ENCODE measurements at places on chromosomes 12 and 14.

- DNase-seq = no peak
Measured at GRCh38 chr12:1937481-1938224, 19.2 kb upstream of the CACNA2D4 start.

- peak; percentile 35 for DNase-seq
Measured at GRCh38 chr14:72740504-72740961, 153.4 kb downstream of the DPF3 start.

DNA sequence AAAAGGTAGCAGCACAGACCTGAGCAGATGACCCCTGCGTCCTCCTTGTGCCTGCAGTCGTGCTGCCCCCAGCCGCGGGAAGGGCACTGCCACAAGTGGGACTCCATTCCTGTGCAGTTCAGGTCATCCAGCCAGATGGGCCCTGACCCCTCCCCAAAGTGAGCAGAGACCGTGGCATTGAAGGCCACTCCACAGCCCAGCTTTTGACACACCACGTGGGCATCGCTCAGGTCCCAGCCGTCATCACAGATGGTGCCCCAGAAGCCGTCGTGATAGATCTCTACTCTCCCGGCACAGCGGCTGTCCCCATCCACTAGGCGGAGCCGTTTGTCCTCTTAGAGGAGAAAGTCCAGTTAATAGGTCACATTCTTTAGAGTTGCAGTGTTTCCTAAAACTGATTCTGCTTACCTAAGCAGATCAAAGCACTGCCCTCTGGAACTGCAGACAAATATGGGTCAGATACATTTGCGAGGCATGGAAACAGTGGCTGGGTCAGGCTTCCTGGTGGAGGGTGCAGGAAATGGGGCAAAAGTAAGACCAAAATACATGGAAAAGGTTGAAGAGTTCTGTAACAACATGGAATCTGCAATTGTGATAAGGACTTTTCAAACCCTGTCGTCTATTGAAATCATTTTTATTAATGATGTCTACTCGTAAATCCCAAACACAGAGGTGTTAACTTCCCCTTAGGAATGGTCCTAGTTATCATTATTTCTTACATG, 69.4 kb downstream of the CD163L1 start:
- no peak for DNase-seq

GRCh38 chr12:642633-643474, 20.4 kb downstream of the NINJ2 start:
- DNase-seq = peak; percentile 80

- no peak for DNase-seq
Measured at GRCh38 chr14:79464468-79464867, 746.8 kb downstream of the DIO2 start.

GRCh38 chr12:550473-551260, 90.9 kb downstream of the B4GALNT3 start:
- no peak for DNase-seq

GRCh38 chr12:47223031-47223847, 143.5 kb upstream of the AMIGO2 start:
- no peak for DNase-seq

- DNase-seq = peak; percentile 67
Measured at GRCh38 chr12:125330645-125331341, 265.6 kb downstream of the AACS start.

GRCh38 chr12:52751795-52752194, 25.4 kb downstream of the KRT76 start:
- DNase-seq = no peak

DNA sequence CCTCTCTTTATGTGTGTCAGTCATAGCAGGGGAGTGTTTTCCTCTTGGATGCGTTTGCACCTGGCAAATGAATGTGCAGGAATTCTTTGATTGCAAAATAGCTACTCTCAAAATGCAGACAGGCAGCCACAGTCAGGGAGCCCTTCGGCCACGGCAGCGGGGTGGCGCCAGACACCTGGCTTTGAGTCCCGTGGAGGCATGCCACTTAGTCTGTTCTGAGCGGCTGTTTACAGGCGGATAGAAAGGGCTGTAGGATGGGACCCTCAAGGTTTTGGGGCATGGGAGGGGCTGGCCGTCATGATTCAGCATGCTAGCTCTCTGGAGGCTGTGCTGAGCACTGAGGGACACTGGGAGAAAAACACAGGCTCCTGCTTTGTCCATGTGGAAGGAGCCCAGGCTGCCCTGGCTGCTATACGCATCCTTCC, 117.1 kb downstream of the SLC25A47 start:
- DNase-seq = no peak

DNA sequence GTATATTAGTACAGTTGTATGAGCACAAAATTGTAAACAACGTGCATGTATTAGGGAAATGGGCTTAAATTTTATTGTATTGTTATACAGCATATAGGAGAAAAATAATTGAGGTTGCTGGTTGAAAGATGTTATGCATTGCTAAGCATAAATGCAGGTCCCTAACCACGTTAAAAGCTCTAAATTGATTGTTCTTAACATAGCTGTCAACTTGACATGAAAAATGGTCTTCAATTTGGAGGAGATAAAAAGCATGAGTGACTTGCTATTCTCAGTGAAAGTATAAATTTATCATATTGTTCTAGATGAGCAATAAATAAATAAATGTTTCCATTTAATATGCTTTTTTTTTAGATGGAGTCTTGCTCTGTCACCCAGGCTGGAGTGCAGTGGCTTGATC, 506.6 kb upstream of the ATXN7L3B start:
- no peak for DNase-seq

DNA sequence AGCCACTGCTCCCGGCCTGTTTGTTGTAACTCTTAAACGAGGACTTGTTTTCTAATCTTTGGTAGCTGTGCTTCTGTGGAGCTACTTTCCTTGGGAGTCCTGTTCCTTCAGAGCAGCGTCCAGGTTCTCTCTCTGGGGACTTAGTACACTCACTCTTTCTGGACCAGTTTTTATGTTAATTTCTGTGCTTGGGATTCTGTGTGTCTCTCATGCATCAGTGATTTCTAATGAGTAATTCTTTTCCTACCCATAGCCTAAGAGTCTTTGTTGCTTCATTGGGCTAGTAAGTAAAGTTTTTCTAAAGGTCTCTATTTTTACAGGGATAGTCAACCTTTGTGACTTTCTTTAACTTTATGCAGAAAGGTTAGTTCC, 289.3 kb downstream of the FBXL14 start:
- no peak for DNase-seq

DNA sequence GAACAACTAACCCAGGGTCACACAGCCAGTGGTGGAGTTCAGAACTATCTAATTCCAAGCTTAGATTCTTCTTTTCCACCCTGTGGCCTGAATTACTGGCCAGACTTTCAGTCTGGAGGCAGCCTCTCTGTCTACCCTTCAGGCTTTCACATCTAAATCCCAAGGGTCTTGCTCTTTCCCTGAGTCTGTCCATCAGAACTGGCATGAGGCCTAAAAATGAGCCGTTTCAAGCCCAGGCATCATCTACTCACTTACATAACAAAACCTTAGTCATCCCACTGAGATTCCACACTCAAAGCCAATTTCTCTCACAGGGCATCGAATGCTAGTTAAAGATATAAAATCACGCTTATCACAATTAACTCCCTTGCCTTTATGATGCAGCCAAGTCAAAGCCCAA, 1.3 kb upstream of the PTGDR start:
- DNase-seq = no peak

DNA sequence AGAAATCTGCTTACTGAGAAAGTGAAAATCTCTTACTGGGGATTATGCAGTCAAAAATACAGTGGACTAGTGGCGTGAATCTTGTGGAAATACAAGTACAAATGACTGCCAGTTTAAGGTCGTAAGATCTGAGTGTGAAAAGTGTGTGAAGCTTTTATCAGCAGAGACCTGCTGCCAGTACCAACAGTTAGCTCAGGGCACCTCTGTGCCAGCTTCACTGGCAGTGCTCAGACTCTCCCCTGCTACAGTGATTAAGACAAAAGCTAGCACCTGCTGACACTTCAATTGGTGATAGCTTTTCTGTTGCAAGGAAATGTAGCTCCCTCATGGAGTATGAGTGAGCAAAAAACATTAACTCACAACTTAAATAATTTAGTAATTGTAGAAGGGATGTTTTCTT, 185.1 kb downstream of the ANO6 start:
- no peak for DNase-seq

Data from coronary artery (tissue), 2 donors.